ENCODE measurements at places on chromosomes 2 and 18.

- no peak for DNase-seq
Measured at GRCh38 chr2:203804070-203804469, 63.5 kb upstream of the CTLA4 start.

DNA sequence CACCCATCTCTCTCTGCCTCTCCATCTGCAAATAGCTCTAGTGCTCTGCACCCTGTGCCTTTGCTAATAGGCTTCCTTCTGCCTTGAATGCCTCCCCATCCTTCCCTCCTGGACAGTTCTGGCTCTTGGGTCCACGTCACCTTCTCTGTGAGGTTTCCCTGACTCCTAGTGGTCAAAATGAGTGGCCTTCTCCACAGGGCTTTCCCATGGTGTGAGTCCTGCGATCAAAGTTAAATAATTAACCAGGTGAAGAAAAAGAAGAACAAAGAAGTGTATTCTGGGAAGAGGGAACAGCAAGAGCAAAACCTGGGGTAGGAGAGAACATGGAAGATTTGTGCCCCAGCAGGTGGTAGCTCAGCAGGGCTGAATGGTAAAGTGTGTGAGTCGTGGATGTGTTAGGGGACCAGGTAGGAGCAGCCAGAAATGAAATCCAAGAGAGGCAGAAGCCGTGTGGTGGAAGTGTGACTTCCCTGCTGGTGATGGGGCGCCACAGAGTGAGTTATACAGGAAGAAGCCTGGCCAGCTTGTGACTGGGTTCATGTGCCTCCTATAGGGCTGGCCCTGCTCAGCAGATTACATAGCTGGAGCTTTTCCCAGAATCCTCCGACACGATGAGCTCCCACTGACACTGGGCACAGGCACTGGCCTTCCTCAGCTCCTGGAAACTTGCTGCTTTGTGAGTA lies 93.8 kb upstream of the LDAH start:
- DNase-seq = no peak

- no peak for DNase-seq
Measured at GRCh38 chr2:230648356-230648755, 64.3 kb upstream of the CAB39 start.

- no peak for DNase-seq
Measured at GRCh38 chr2:11498543-11499034, 32.6 kb upstream of the E2F6 start.

DNA sequence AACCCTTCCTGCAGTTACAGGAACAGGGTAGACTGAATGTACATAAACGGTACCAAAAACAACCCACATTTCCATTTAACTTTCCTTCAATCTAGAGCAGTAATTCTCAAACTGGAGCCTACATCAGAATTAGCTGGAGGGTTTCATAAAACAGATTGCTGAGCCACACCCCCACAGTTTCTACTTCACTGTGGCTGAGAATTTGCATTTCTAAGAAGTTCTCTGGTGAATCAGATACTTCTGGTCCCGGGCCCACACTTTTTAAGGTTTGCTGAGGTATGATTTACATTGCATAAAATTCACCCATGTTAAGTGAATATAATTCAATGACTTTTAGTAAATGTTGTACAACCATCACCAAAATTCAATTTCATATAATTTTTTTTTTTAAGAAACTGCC lies 113.7 kb downstream of the SRBD1 start:
- DNase-seq = no peak

GRCh38 chr18:58557008-58557435 lies 71.9 kb downstream of the ALPK2 start:
- no peak for DNase-seq

- no peak for DNase-seq
Measured at GRCh38 chr2:144675331-144675730, 155.4 kb upstream of the ZEB2 start.

DNA sequence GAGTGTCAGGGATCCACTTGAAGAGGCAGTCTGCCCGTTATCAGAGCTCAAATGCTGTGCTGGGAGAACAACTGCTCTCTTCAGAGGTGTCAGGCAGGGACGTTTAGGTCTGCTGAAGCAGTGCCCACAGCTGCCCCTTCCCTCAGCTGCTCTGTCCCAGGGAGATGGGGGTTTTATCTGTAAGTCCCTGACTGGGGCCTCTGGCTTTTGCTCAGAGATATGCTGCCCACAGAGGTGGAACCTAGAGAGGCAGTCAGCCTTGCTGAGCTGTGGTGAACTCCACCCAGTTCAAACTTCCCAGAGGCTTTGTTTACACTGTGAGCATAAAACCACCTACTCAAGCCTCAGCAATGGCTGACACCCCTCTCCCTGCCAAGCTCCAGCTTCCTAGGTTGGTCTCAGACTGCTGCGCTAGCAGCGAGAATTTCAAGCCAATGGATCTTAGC lies 38.1 kb downstream of the PLEK start:
- DNase-seq = no peak

DNA sequence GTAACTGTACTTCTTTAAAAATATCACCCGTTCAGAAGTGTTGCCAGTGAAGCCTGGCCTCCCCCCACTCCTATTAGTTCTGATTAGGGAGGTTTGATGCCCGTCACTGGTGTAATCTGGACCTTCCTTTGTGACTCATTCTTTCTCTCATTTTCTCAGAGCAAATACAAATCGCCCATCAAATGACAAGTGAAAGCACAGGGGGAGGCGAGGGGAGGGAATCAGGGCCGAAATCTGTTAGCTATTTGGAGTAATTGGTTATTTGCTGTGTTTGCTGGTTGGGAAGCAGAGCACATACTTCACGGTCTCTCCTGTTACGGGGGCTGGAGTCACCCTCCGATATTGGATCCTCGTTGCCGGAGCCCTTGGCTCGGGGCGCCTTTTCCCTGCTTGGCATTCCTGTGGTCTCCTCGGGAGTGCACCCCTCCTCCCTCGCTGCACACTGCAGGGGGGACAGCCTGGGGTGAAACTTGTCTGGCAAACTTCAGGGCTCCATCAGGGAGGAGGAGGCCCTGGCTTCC lies 178.1 kb downstream of the DYSF start:
- DNase-seq = no peak

- DNase-seq = no peak
Measured at GRCh38 chr18:61669320-61669719, 223.5 kb downstream of the RNF152 start.

DNA sequence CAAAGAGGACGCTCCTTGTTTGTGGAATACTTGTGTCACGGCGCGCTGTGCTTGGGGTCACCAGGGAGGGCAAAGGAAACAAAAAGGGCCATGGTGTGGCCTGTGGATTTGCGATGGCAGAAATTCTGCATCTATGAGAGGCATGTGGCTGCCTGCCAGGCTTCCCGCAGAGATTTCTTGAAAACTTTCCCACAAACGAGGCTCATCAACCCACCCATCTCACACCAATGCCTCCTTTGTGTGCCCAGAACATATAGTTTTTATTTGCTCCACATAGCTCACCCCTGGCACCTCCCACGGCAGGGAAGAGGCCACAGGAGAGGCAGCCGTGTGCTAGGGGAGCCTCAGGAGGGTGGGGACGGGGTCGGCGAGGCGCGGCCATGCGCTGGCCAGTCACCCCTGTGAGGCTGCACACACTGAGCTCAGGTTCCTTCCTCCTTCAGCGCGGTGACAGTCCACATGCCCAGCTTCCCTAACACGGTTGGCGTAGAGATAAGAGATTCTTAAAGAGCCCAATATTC lies 100.3 kb downstream of the MBP start:
- no peak for DNase-seq

DNA sequence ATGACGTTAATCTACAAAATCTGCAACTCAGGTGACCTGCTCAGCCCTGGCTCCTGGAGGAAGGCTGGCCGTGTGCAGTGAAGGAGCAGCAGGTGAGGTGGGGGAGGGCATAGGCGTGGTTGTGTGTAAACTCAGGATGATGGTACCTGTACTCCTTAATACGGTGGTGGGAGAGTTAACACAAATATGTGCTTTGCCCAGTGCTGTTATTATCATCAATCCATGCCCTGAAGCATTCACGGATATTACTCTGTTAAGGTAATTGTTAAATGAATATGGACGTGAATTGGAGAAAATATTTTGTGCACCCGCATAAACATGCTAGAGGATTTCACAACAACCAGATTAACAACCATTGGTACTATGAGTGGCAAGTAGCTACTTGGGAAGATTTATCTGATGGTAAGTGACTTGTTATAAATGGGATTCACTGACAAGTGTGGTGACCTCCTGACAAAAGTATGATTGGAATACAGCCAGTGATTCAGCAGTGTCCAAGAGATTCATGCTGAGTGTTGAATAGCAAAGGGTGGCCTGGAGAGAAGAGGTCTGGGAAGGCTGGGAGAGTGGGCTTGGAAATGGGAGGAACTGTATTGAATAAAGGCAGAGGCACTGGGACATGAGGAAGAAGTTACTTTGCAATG lies 194.1 kb downstream of the TPGS2 start:
- no peak for DNase-seq

GRCh38 chr2:100206731-100207255 lies 64.4 kb upstream of the AFF3 start:
- DNase-seq = no peak

GRCh38 chr18:2905854-2906703 lies 59.3 kb downstream of the EMILIN2 start:
- DNase-seq = no peak

DNA sequence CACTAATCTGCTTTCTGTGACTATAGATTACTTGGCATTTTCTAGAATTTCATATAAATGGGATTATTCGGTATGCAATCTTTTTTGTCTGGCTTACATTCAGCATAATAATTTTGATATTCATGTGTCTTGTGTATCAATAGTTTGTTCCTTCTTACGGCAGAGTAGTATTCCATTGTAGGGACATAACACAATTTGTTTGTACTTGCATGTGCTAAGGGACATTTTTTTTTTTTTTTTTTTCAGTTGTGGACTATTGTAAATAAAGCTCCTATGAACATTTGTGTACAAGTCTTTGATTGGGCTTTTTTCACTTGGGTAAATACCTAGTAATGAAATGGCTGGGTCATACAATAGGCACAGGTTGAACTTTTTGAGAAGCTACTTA lies 45.1 kb downstream of the ARL5A start:
- no peak for DNase-seq

- DNase-seq = no peak
Measured at GRCh38 chr18:22956226-22956625, 23.1 kb downstream of the RBBP8 start.

DNA sequence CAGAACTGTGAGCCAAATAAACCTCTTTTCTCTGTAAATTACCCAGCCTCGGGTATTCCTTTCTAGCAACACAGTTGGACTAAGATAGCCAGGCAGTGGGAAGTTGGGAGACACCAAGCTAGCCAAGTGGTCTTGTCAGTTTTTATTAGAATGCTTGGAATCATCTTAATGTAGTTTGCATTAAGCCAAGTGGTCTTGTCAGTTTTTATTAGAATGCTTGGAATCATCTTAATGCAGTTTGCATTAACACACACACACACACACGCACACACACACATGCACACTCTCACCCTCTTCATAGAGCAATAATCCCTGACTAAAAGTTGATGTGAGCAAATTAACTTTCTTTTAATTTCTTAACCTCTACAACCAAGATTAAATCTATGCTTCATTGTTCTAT lies 151.5 kb downstream of the VAPA start:
- no peak for DNase-seq

DNA sequence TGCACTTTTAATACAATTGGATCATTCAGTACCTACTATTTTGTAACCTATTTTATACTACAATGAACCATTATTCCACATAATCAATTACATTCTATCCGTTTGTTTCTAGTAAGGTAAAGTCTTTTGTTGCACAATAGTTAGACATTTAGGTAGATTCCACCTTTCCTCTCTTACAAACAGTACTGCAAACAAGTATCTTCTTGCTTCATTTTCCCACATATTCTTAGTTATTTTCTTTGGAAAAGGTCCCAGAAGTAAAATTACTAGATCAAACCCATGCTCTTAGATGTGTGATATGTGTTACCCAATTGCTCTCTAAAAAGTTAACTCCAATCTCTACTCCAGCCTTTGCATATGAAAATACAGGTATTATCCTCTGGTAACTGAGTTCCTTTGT lies 49.6 kb downstream of the SPIRE1 start:
- DNase-seq = no peak

- DNase-seq = no peak
Measured at GRCh38 chr18:48548011-48548771, 9.4 kb downstream of the CTIF start.

DNA sequence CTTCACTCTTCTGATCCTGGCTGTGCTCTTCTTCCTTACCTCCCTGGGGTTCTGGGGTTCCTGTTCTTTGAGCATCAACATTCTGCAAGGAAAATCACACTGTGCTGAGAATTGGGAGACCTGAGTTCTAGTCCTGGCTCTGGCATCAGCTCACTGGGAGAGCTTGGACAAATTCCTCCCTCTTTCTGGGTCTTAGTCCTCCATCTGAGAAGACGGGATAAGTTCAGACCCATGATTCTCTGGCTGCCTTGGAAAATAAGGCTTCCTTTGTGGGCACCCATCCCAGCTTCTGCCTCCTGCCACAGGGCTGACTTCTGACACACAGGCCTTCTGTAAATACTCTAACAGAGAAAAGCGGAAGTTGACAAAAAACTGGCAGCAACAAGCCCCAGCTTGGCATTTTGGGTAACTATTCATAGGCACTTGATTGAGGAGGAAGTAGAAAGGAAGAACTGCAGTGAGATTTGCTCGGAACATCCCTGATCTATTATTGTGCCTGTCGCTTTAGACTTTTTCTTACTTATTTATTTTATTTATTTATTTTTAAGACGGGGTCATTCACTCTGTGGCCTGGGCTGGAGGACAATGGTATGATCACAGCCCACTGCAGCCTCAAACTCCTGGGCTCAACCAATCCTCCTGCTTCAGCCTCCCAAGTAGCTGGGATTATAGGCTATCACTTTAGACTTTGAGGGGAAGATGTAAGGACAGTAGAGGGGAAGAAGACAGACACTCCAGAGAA lies 7.9 kb downstream of the PCBP1 start:
- DNase-seq = no peak

GRCh38 chr2:145411493-145411892 lies 891.6 kb upstream of the ZEB2 start:
- DNase-seq = no peak

- no peak for DNase-seq
Measured at GRCh38 chr2:65615602-65616001, 183.2 kb upstream of the SPRED2 start.

DNA sequence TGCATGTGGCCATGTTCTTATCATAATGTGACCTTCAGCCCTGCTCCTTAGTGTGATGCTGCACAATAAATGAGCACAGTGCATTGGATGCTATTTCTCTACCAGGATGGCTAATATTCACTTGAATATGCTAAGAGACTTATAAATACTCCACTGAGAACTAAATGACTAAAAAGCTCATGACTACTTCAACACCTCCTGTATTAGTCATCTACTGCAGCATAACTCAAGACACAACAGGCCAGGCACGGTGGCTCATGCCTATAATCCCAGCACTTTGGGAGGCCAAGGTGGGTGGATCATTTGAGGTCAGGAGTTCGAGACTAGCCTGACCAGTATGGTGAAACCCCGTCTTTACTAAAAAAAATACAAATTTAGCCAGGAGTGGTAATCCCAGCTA lies 213.4 kb downstream of the RND3 start:
- no peak for DNase-seq

GRCh38 chr2:166376873-166377272 lies 1.1 kb upstream of the SCN9A start:
- DNase-seq = no peak

GRCh38 chr2:84879584-84880394 lies 1.1 kb downstream of the TRABD2A start:
- DNase-seq = no peak

GRCh38 chr2:100476606-100477005 lies 6.3 kb downstream of the NMS start:
- no peak for DNase-seq

- no peak for DNase-seq
Measured at GRCh38 chr2:126852361-126852760, 46.3 kb upstream of the TEX51 start.
